ENCODE measurements at places on chromosomes 12 and 14.

DNA sequence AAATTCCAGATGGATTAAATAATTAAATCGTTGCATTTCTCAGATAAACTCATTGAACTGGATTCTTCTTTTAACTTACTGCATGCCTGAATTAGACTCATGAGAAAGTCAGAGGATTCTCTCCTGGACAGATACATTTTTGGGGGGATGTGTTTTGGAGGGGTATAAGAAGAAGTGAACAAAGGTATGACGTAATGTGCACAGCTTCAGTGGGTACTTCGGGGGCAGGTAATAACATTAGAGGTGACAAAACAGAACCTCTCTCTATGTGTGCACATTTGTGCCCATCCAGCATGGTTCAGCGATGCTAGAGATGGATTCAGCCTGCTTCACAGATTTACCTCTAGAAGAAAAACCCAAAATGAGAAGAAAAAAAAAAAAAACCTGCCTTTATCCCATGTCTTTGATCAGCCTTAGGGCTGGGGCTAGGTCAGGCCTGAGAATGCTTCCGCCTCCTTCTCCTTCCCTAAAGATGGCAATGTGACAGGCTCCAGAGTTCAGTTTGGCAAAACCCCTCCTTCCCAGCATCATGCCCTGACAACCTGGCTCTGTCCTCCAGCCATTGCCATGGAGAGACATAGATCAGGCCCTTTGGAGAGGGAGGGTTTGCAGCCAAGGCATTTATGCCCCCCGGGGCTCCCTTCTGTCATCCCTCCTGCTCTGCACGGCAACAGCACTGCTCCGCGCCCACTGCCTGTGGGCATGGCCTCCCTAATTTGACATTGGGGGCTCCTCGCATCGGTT, 166.7 kb downstream of the KCNA5 start:
- DNase-seq = no peak

DNA sequence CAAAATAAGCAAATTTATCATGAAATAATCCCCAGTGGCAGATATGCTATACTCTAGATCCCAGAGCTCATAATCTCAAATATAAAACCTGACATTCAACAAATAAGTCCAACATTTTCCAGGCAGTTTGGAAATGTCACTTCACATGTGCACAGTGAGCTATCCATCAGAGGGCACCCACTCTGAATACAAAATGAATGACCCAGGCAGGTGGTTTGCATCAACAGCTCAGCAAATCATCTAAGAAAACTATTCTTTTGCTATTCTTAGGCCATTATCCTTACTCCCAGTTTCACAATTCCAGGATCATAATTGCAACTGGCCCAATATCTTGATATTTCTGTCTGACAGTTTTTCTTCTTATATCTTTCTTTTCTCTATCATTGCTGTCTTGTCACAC, 38.5 kb downstream of the TRIM9 start:
- no peak for DNase-seq

DNA sequence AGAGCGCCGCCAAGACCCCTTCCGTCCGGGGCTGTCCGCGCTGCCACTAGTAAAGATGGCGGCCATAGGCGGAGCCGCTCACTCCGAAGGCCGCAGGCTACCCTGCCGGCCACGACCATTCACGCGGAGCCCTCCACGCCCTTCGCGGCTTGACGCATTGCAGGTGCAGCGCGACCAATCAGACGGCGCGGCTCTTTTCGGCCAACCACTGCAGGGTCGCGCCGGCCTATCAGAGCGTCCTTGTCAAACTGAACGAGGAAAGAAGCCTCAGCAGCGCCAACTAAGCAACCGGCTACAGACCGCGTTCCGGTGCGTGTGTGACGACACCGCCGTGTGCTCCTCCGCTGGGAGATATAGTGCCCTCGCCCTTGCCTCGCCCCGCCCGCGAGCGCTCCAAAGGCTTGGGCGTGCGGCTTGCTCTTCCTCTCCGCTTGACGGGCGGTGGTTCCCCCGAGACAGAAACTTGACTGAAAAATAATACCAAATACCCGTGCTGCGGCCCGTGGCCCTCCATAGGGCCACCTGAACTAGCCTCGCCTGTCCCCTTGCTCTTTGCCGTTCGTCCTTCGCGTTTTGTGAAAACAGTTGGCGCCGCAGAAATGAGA, 13.6 kb upstream of the CALM1 start:
- peak; percentile 100 for DNase-seq

- DNase-seq = no peak
Observed at GRCh38 chr12:52844386-52844785, 4.4 kb downstream of the KRT78 start.

DNA sequence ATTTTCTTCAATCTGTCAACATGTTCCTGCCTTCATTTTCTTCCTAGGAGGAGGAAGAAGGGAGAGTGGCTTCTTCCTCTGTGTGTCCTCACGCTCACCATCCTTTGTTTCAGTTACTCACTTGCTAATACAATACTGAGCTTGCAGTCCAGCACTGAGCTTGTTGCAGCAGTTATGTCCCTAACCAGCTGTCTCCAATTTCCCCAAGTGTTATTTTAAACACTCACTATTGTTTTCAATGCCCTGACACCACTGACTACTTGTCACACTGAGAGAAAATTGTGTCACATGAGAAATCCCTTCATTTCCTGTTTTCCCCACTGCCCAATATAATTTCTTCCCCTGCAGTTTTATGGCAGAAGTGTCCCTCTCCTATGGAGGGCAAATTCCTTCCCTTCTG, 53.4 kb downstream of the HSD17B6 start:
- DNase-seq = no peak

GRCh38 chr12:110966081-110966760, 45.8 kb upstream of the MYL2 start:
- no peak for DNase-seq

DNA sequence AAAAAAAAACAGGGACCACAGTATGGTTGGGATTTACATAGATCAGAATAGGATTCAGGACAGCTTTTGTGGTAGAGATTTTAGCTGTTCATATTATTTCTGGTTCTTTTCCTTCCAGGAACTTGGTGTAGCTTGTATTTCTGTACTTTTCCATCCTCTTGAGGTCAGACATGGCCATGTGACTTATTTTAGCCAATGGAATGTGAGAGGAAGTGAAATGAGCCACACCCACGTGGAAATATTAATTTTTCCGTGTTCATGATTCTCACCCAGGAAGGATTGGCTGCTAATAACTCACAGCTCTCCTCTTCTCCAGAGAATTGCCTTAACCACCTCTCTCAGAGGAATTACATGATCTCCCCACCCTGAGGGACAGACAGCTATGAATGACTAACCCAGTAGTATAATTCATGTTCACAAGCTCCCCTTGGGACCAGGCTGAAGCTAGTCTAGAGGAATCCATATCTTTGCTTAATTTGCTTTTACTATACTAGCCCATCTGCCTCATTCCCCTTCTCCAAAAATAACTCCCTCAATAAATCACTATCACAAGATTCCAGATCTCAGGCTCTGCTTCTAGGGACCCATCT, 340.4 kb downstream of the NUAK1 start:
- DNase-seq = no peak

GRCh38 chr12:51362307-51362706, 15.8 kb upstream of the CELA1 start:
- DNase-seq = no peak

- DNase-seq = no peak
Observed at GRCh38 chr12:80679346-80680131, 27.9 kb upstream of the MYF6 start.

GRCh38 chr12:132617822-132618682, 524 bp upstream of the P2RX2 start:
- no peak for DNase-seq

DNA sequence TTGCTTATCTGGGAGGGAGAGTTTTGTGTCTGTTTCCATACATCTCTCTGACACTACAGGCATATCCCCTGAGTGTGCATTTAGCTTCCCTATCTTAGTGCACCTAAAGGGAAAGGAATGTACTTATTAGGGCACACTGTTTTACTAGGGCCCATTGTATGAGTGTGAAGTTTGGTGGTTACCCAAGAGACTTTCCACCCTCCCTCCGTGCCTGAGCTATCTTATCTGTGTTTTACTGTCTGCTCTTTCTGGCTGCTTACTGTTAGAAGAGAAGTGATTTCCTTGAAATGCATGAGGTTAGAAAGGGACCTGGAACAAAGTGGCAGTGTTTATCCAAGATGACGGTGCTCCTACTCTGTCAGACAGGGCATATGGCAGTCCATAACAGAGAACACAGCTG, 8.5 kb upstream of the SVOP start:
- DNase-seq = no peak

DNA sequence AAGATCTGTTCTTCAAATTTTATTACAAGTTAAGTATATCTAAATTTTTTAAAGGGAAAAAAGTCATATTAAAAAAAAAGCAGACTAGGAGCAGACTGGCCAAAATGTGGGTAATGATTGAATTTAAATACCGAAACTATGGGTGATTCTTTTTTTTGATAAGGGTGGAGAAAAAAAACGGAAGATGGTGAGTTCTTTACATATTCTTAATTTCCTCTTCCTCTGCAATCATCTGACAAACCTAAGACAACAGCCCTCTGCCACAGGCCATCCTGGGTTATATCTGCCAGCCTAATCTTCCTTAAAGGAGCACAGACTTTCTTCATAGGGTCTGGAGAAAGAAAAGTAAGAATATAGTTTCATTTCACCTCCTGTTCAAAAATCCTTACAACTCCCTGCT, 108.0 kb downstream of the PPP2R5E start:
- DNase-seq = no peak

GRCh38 chr12:79302162-79302814, 388.5 kb downstream of the PAWR start:
- no peak for DNase-seq

DNA sequence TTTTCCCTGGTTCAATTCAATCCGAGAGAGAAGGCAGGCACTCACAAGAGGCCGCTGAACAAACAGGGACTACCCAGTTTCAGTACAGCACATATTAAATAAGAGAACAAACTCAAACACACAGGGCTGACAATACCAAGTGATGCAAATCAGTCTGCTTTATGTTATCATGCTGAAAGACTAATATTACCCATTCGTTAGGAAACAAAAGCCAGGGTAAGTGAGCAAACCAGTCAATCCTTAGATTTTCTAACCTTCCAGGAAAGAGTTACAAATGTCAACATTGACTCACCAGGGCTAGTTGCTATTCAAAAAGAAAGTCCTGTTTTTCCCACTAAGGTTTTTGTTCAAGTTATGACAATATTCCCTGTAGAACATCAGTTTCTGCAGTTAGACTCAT, 246.2 kb downstream of the C12orf42 start:
- no peak for DNase-seq

DNA sequence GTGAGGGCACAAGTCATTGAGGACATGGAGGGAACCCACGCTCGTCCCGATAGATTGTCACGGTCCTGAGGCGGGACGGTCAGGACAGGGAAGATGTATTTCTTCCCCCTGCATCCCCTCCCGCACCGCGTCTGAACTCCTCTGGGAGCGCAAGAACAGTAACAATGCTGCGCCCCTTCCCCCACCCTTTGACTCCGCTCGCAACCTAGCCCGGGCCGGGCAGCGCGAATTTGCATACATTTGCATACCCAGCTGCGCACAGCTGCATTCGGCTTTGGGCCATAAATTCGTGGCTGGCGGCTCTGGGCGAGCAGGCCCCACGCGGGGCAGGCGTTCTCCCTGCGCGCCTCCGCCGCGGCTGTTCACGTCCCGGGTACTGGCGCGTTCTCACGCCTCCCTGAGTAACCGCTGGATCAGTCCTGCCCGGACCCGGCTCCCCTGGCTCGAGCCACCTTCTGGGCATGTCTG, 29.0 kb upstream of the SMUG1 start:
- DNase-seq = peak; percentile 37

All from erythroblast (primary cell).